ENCODE measurements at places on chromosomes 16 and 17.
A peak's percentile ranks its signal among the peaks of the same experiment; 100 is the strongest.

DNA sequence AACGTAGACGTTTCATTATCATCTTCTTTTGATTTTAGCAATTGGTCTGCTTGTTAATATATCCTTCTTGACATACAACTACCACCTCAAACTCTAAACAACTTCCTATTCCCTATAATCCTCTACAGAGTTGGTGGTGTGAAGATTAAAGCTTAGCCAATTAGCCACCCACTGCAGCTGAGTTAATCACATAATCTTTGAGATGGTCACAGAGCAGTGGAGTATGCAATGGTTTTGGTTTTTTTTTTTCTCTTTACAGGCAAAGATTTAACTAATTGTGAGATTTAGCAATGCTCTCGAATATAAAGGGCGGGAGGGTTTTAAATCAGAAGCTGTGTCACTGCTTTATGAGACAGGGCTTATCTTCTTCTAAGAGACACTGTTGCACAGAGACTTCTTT is 37.0 kb downstream of the STX8 start:
- DNase-seq: no peak

GRCh38 chr17:4142107-4142900 is 526 bp downstream of the ZZEF1 start:
- DNase-seq: peak; percentile 7

DNA sequence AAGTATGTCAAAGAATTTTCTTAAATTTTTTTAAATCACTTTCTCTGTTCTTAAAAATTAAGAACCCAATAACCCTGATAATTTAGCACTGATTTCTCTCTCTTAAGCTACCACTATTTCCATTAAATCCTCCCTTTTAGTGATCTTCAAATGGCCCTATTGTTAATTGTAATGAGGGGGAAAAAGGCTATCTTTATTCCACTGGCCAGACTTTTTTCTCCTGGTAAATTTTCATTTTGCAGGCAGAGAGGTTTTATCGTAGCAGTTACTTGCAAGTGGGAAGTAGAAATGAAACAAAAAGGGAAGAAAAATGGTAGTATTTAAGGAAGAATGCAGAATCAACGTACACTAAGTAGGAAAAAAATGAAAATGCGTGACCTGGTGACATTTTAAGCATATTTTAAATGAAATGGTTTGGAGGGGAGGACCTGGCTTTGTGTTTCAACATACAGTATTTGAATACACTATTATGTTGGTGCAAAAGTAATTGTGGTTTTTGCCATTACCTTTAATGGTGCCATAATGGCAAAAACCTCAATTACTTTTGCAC is 224.9 kb downstream of the TANC2 start:
- DNase-seq: no peak

GRCh38 chr17:57011491-57012015 is 33.6 kb downstream of the SCPEP1 start:
- no peak for DNase-seq

DNA sequence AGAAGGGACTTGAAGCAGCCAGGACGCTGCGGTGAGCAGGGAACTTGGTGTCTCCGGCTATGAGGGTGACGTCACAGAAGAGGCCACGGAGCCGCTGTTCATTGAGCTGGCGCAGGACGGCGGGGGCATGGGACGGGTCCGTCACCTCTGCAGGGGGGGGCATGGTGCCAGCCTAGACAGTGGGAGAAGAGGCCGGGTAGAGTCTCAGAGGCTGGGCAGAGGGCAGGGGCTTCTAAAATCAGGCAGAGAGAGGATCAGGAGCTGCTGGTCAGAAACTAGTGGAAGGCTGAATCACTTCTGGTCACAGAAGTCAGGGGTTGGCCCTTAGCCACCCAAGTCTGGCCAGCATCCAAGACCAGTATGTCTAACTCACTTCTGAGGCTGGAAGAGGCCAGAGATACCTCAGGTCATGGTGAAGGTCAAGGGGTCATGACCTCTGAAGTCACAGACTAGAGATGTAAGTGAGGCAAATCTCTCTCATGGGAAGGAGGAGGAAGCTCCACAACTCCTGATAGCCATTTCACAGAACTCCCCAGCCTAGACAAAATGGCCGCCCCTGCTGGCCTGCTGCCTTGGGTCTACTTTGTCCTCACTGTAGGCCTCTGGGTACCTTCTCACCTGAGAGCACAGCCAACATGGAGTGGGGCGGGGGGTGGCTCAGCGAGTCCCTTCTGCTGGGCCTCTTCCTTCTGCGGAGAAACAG is 12.6 kb downstream of the ZBTB4 start:
- no peak for DNase-seq

DNA sequence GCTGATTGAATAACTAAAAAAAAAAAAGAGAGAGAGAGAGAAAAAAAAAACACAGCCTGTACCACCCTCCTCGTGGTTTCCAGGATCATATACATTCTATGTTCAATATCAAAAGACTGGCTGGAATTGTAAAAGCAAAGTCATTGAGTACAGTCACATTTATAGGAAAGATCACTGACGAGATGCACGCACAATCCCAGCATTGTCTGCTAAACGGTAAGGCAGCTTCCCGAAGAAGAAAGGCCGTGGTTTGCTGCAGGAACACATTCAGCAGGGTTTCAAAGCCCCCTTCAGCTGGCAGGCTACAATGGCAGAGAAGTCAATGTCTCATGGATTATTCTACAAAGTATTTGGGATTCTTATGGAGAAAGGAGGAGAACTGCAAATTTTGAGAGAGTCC is 9.3 kb downstream of the NQO1 start:
- DNase-seq: no peak

- no peak for DNase-seq
Observed at GRCh38 chr17:46908068-46908737, 14.8 kb upstream of the GOSR2 start.

GRCh38 chr17:80869481-80870145 is 122.0 kb upstream of the CHMP6 start:
- DNase-seq: no peak

- DNase-seq: no peak
Observed at GRCh38 chr17:74196541-74197317, 6.7 kb upstream of the RPL38 start.

GRCh38 chr16:50139580-50139979 is 13.5 kb upstream of the TENT4B start:
- DNase-seq: no peak

- no peak for DNase-seq
Observed at GRCh38 chr16:52863000-52863399, 189.7 kb downstream of the CHD9NB start.

DNA sequence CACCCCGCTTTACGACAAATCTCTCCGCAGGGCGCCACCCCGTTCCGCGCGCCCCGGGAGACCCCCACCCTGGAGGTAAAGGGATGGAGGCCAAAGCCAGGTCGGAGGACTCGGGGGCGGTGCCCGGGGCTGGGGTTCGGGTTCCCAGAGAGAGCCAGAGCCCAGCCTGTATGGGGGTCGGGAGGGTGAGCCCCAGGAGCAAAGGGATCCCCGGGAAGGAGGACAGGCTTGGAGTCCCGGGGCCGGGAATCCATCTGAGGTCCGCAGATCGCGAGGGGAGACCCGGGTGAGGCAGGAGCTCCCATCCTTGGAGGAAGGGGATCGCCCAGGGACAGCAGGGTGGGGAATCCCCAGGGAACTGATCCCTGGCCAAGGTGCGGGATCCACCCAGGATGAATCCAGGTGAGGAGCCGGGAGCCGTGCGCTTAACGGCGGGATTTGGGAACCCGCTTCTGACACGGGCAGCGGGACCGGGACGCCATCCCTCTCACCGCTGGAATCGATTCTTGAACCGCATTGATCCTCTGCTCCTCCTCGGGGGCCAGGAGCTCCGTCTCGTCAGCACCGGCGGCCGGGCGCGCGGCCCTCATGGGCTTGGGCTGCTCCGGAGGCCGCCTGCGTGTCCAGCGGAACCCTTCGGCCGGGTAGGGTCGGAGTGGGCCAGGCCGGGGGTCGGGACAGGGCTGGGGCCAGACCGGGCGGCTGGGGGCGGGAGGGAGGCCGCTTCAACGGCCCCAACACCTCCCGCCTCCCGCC is at the start of gene MMD:
MMD (minus strand) TSS at position 657 of the 756 bp plus-strand sequence; CDS start at position 517, 140 bp downstream.
- no peak for DNase-seq

DNA sequence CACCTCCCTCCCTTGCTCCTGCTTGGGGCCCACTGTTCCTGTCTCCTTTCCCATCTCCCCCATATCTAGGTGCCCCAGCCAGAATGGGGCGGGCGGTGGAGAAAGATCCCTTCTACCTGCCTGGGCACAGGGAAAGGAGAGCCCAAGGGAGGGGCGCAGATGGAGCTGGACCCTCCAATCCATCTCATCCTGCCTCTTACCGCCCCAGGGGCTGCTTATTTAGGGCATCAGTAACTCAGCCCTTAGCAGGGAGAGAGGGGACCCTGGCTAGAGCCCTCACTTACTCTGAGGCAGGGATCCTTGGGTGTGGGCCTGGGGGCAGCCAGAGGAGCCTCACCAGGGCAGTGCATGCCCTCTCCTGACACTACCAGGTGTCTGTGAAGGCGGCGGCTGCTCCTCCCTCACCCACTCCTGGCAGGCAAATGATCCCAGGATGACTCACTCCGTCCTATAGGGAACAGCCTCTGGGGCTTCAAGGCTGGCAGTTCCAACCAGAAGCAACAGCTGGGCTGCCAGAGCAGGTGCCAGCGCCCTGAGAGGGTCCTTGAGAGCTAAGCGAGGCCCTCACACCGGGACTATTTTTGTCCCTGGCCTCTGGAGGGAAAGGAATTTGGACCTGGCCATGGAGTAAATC is 16.3 kb upstream of the BCAR1 start:
- DNase-seq: no peak

DNA sequence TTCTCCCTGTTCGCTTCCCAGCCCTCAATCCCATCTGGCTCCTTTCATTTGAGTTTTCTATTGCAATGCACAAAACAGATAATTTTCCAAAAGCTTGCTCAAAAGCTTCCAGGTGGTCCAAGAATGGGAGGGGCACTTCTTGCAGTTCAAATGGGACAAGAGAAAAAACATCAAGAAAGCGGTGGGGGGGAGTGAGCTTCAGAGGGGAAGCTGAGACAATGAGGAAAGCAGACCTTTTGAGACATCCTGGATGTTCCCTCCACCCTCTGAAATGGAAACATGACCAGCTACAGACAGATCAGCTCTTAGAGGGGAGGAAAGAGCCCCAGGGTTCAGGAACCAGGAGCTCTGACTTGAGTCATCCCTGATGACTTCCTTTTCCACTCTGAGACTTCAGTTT is 368.2 kb downstream of the SLC39A11 start:
- no peak for DNase-seq

GRCh38 chr17:60641126-60641525 is 36.5 kb upstream of the BCAS3 start:
- no peak for DNase-seq

- no peak for DNase-seq
Observed at GRCh38 chr17:35546487-35546886, 9.0 kb upstream of the SLFN12L start.

GRCh38 chr17:81804559-81805399 is 829 bp downstream of the GCGR start:
- no peak for DNase-seq

DNA sequence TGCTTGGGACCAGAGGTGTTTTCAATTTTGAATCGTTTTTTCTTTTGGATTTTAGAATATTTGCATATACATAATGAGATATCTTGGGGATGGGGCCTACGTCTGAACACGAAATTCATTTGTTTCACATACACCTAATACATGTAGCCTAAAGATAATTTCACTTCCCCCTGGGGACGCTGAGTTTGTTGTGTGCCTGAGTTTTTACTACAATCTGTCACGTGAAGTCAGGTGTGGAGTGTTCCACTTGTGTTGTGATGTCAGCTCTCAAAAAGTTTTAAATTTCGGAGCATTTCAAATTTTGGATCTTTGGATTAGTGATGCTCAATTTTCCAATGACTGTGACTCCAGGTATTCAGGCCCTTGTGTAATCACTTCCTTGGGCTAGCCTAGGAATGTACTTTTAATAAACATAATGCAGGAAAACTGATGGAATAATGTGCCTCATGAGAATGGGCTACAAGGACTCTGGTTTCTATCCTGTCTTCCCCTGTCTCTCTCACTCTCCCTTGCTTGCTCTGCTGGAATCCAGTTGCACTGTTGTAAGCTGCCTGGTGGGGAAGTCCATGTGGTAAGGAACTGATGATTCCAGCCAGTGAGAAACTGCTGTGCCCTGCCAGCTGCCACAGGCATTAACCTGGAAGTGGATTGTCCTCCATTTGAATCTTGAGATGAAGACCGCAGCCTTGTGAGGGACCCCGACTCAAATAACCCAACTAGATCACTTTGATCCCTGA is 403.8 kb downstream of the SHISA9 start:
- DNase-seq: no peak

DNA sequence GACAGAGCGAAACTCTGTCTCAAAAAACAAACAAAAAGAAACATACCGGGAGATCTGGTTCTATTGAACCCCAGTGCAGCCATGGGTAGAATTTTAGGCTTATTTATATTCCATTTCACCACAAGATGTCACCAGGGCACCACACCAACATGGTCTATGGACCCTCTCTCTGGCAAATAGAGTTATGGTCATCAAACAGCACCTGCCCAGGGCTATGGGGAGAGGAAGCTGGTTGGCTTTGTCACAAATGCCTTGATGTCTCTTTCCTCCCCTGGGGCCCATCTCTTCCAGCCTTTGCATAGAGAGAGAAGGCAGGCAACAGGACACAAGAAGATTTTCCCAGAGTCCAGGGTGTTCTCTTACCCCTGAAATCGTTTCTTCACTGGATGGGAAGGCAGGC is 128.4 kb downstream of the WWOX start:
- DNase-seq: no peak

DNA sequence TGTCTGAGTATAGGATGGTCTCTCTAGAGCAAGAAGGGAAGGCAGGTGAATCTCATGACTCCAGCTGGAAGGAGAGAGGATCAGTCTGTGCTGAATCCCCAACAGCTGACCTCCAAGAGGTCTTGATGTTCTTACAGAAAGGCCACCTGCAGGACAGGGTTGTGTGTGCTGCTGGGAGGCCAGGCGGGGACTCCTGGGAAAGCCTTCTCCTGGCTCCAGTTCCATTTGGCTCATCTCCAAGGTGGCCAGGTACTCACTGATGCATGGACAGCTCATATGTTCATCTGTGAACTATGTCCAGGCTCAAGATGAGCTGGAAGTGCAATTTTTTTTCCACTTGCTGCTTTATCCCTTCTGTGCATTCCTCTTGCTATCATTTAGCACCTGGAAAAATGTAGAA is 730.2 kb upstream of the RBFOX1 start:
- no peak for DNase-seq

DNA sequence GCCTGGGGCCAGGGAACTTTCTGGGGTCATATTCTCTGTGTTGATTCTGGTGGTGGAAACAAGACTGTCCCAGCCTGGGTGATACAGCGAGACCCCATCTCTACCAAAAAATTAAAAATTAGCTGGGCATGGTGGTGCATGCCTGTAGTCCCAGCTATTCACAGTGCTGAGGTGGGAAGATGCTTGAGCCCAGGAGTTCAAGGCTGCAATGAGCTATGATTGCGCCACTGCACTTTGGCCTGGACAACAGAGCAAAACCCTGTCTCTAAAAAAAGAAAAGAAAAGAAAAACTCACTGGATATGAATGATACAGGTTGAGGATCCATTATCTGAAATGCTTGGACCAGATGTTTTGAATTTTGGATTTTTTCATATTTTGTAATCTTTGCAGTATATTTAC is 13.6 kb downstream of the SCGB1C2 start:
- no peak for DNase-seq

- DNase-seq: no peak
Observed at GRCh38 chr16:24130494-24131085, 125.5 kb upstream of the CACNG3 start.

Measured in stimulated activated CD4-positive, alpha-beta T cell treated with anti-CD3 and anti-CD28 coated beads, TNF-alpha, amount 100 ng/mL, for 1 hour (primary cell).